HS-27A (cell line): ENCODE measurements at places on chromosomes 12 and 14.

DNA sequence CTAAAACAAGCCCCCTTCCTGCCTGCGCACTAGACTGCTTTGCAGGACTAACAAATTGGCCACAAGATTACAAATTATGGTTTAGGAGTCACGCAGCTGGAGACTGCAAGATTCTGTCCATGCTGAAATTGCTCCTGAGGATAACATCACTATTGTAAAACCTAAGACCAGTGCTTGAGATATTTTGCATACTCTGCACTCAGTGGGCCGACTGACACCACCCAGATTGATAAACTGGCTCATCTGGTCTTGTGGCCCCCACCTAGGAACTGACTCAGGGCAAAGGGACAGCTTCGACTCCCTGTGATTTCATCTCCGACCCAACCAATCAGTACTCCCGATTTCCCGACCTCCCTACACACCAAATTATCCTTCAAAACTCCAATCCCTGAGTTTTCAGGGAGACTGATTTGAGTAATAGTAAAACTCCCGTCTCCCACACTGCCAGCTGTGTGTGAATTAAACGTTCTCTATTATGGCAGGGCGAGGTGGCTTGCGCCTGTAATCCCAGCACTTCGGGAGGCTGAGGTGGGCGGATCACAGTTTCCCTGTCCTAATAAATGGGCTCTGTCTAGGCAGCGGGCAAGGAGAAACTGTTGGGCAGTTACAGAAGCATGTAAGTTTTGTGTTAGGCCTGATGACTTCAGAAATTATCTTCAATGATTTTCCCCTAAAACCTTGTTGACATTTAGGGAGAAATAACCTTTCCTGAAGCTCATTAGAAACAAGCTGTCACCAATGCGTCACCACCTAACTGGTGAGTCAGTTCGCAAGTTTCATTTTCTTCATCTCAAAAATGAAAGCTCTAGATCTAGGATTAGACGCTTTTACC, 5.3 kb upstream of the UBC start:
- DNase-seq, result no peak

DNA sequence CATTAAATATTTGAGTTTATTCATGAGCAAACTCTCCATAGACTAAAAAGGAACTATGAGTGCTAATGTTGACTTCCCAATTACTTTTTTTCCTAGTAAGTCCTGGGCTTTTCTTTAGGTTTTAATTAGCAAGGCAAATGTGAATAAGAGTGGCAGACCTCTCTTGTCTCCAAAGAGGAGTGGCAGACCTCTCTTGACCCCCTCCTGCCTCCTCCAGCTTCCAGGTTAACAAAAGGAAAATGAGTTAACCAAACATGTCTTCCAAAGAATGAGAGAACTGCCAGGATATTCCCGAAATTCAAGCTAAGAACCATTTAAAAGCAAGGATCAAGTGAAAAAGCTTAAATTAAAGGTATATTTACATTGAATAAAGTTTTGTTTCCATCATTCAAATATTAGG, 253.2 kb downstream of the MDGA2 start:
- DNase-seq, result no peak

- no peak for DNase-seq
These were observed 150.3 kb upstream of the ALG10B start for GRCh38 chr12:38166225-38166624.

DNA sequence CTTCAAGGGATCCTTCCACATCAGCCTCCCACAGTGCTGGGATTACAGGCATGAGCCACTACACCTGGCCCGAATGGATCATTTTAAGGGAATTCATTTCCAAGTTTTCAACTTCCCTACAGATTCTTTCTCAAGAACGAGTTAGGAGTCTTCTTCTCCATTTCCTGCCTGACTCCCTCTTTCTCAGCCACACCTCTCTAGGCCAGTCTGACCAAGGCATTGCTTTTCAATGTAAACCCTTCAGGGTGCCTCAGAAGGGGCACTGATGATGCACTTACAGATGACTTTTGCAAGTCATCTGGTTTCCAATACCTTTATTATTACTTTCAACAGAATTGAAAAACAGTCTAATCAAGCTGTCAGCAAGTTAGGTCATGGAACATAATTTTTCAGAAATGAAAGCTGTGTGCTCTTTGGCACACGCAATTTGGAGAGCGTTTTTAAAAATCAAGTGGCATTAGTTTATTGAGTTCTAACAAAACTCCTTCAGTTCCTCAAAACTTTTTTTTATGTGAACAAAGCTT, 47.2 kb downstream of the SVOP start:
- DNase-seq, result no peak

GRCh38 chr12:28937196-28937595, 211.9 kb upstream of the FAR2 start:
- DNase-seq, result peak; percentile 65

- DNase-seq, result no peak
These were observed 28.3 kb upstream of the BCDIN3D start for GRCh38 chr12:49871263-49871561.

- DNase-seq, result no peak
These were observed 37.5 kb upstream of the PTHLH start for GRCh38 chr12:28010036-28010435.

DNA sequence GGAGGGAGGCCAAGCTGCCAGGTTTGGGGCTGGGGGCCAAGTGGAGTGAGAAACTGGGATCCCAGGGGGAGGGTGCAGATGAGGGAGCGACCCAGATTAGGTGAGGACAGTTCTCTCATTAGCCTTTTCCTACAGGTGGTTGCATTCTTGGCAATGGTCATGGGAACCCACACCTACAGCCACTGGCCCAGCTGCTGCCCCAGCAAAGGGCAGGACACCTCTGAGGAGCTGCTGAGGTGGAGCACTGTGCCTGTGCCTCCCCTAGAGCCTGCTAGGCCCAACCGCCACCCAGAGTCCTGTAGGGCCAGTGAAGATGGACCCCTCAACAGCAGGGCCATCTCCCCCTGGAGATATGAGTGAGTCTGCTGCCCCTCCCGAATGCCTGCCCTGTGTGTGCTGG, 432 bp downstream of the IL25 start:
- no peak for DNase-seq

DNA sequence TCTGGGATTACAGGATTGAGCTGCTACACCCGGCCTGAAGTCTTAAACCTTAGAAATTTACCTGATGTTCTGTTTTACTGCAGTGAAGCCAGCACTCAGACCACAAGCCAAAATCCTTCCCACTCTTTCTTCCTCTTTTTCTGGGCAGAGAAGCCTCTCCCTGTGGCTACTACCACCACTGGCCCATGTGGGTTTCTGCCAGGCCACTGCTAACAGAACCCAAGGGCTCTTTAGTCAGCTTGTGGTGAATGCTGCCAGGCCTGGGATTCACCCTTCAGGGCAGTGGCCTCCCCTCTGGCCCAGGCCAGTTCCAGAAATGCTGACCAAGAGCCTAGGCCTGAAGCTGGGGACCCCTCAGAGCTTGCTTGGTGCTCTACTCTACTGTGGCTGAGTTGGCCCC, 35.3 kb downstream of the GAS2L3 start:
- DNase-seq, result no peak

- no peak for DNase-seq
These were observed at the start of gene RAB15 for GRCh38 chr14:64971943-64972791. TSS of gene RAB15 (minus strand) at chr14:64972336. CDS start at chr14:64972076, 260 bp downstream.

- no peak for DNase-seq
These were observed 11.3 kb upstream of the PUS1 start for GRCh38 chr12:131917711-131918306.

- no peak for DNase-seq
These were observed 135.5 kb upstream of the SFSWAP start for GRCh38 chr12:131575371-131575770.

DNA sequence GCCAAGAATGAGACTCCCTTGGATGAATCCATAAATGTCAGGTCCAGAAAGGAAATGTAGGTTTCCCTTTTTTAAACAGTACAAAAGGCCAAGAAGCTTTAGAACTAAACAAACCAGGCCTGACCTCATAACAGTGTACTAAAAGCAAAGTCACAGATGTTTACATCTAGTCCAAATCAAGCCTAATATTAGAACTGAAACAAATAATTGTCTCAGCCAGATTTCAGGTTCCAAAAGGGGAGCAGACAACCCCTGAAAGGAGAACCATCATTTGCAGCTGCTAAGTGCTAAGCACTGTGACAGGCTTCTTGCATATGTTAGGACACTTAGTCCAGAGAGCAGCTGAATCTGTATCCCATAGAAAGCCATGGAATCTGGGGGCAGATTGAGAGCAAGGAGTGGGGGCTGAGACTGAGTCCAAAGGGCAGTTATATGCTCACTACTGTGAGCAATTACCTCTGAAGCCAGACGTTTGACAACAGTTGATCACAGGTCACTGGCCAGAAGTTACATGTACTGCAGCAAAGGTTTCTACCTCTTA, 90.1 kb downstream of the STXBP6 start:
- DNase-seq, result no peak

GRCh38 chr12:45912774-45913173, 77.6 kb downstream of the SCAF11 start:
- DNase-seq, result no peak

DNA sequence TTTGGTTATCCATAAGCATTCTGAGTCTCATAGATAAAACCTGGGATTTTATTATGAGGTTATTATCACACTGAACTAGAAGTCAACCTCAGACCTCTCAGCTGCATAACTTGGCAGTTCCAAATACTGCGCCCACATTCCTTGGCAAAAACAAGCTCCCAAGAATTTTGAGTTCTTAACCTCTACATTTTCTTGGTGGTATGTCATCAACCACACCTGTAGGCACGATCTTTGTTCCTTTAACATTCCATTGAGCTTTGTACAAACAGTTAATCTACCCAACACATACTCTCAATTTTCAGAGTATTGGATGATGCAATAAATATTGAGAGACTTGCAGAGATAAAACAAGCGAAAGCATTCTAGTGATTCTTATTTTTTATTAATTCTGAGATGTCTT, 371.8 kb upstream of the PRICKLE1 start:
- DNase-seq, result peak; percentile 90

DNA sequence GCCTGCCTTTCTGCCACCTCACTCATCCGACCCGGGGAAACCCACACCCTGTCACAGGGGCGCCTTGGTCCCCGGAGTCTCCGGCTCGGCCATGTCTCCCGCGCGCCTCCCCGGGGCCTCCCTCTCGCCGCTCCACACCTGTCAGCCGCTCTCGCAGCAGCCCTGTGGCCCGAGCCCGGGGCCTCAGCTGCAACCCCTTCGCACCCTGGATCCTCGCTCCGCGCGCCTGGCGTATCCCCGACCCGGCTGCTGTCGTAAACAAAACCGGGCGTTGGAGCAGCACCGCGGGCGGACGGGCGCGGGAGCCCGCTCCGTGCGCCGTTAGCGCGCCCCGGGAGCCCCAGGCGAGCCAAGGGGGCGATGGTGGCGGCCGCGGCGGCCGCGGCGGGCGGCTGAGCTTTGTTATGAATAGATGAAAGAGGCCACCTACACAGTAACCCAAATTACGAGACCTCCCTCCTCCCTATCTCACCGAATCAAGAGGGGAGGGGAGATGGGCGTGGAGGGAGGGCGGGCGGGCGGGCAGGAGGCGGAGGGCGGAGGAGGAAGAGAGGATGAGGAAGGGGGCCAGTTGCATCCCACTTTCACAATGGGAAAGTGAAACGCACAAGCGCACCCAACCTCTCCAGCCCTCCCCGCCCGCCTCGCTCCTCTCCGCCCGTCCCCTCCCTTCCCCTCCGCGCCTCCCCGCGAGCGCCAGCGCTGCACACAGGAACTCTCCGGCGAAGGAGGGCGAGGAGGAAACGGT, at the start of gene PLXNC1:
TSS of gene PLXNC1 (plus strand) at position 587 of the 748 bp plus-strand sequence. CDS start 395 bp downstream, outside the sequence.
- DNase-seq, result no peak

GRCh38 chr14:31154956-31155355, 52.6 kb downstream of the HECTD1 start:
- DNase-seq, result no peak

DNA sequence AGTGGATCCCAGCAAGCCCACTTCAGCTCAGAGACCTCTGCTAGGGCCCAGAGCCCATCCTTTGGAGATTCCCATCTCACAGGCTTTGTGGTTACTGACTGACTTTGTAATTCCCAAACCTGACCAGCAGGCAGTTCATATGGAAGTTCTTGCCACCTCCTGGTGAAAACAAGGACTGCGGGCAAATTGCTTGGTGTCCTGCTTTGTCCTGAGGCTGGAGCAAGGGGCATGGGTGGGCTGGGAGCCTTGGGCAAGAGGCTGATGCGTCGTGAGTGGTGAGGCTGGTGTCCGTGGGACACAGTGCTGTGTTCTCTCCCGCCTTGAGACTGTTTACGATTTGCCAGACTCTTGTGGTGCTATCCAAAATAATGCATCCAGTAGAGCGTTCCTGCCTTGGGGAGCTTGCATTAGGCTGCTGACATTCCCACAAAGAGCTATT, 91.0 kb downstream of the LRRC74A start:
- DNase-seq, result no peak

DNA sequence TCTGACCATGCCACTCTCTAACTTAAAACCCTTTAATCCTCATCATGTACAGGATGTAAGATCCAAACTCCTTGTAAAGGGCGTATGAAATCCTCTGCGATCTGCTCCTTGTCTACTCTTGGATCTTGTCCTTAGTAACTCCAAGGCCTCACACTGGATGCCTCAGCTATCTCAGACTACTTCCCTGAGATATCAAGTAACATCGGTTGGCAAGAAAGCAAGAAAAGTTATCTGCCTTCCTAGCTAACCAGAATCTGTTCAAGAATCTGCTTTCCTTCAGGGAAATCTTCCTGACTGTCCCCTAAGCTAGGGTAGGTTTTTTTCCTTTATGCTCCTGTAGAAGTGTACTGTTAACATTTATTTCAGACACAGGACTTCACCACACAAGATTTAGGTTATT, 82.6 kb downstream of the TAOK3 start:
- DNase-seq, result no peak

DNA sequence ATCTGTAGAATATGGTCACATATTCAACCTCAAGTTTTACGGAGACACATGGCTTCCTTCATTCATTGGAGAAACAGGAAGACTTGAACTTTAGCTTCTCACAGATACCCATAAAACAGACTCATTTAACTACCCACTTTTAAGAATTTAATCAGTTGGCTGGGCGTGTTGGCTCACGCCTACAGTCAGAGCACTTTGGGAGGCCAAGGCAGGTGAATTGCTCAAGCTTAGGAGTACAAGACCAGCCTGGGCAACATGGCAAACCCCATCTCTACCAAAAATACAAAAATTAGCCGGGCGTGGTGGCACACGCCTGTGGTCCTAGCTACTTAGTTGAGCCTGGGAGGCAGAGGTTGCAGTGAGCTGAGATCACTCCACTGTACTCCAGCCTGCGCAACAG, 64.7 kb upstream of the STAC3 start:
- no peak for DNase-seq

- DNase-seq, result no peak
These were observed 52.1 kb downstream of the EID3 start for GRCh38 chr12:104355630-104356029.

DNA sequence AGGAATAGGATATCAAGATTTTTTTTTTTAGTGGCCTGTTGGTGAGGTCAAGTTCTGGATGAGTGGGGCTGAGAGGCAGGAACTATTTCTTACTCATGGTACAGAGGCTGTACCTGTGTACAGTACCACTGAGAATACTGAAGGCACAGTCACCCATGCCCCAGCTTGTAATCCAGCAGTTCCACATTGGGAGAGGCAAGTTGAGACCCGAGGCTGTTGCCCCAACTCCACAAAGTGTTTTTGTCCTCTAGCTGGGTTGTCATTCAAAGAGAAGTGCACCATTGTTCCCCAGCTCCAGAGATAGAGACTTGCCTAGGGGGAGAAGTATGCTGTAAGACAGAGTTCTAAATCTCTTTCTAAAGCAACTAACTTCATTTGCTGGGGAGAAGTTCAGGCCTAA, 38.7 kb downstream of the ARID2 start:
- DNase-seq, result no peak

- no peak for DNase-seq
These were observed 159.9 kb downstream of the BMP4 start for GRCh38 chr14:53796734-53797133.
